Neuronal stem cell (in vitro differentiated cells): ENCODE measurements at places on chromosomes 12 and 14.

DNA sequence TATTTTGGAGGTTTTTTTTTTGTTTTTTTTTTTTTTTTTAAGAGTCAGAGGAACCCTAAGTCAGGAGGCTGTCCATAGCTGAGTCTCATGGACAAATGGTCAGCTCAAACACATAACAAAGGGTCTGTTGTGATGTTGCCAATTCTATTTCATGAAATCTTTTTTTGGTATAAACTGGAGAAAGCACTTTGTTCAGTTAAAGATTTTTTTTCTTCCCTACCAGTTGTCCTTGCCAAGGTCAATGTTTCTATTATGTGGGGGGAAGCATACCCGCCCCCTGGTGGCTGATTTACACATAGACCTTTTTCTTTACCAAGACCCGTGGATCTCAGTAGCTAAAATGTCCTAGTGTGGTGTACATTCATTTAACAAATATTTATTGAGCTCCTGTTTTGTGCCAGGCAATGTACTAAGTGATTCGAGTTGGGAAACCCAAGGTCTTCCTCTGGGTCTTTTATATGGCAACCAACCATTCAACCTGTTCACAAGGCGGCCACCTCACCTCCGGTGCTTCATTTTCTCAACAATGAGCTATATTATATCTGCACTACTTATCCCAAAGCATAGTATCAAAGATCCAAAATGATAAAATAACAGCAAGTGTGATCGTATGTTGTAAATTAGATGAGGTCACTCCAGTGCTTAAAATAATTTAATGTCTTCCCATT lies 214.5 kb downstream of the PAH start:
- DNase-seq: peak; percentile 40

GRCh38 chr12:21940549-21941505 lies at the start of gene ABCC9:
TSS of gene ABCC9 (minus strand) at chr12:21941426. CDS start at chr12:21936674, 4,752 bp downstream.
- peak; percentile 46 for DNase-seq

DNA sequence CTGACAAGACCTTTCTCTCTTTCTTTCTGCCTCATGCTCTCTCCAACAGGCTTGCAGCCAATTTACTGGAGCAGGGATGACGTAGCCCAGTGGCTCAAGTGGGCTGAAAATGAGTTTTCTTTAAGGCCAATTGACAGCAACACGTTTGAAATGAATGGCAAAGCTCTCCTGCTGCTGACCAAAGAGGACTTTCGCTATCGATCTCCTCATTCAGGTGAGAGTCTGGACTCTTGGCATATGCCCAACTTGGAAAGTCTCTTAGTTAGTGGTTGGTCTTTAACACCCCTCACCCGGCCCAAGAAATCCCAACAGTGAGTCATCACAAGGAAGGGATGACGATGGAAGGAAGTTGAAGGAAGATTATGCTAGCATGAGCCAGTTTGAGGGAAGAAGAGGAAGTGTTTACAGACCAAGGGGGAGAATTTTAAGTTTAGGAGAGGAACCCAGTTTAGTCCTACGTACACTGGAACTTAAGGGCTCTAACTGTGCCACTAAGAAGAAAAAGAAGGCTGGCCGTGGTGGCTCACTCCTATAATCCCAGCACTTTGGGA lies 189.7 kb downstream of the ETV6 start:
- no peak for DNase-seq

DNA sequence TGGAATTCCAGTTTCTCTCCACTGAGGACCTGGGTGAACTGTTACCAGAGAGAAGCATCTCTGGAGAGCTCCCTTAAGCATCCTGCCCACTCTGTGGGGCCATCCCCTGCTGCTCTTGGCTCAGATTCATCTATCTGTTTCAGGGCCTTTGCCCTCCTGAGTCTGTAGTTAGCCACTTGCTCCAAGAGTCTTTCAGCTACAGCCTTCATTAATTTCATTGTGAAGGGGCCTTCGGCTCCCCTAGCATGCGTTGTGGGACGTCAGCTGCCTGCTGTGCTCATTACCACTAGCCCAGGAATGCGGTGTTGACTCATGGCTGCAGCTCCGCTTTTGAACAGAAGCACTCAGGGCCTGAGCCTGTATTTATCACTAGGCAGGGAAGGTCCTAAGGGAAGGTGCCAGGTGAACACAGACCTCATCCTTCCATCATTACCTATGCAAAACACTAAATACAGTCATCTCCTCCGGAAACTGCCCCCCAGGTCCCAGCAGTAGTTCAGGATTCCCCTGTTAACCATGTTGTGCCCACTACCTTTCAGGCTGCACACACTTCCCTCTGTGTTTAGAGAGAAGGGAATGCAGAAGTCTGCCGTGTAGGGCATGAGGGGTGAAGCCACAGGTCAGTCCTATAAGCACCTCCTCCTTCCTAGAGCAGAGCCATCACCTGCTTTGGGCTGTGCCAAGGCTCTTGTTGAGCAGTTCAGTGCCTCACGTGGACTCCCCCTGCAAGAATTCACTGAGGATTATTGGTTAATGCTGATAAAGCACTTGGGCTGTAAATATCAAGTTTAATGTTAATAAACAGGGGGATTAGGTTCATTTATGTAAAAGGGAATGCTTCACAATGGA lies 191.4 kb downstream of the CACNA1C start:
- DNase-seq: peak; percentile 62

DNA sequence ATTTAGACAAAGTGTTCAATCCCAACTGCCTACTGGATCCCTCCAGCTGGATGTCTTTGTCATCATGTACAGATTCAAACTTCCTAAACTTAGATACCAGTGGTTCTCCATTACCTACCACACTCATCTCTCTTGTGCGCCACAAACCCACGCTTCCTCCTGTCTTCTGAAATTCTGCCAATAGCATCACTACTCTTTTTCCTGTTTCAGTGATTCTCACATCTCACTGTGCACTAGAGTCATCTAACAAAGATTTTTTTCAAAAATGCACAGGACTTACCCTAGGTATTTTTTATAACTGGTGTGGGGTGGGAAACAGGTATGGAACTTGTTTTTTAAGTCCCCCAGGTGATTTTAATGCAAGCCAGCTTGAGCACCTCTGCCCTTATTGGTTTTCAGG lies 5.9 kb downstream of the PSMB5 start:
- no peak for DNase-seq

DNA sequence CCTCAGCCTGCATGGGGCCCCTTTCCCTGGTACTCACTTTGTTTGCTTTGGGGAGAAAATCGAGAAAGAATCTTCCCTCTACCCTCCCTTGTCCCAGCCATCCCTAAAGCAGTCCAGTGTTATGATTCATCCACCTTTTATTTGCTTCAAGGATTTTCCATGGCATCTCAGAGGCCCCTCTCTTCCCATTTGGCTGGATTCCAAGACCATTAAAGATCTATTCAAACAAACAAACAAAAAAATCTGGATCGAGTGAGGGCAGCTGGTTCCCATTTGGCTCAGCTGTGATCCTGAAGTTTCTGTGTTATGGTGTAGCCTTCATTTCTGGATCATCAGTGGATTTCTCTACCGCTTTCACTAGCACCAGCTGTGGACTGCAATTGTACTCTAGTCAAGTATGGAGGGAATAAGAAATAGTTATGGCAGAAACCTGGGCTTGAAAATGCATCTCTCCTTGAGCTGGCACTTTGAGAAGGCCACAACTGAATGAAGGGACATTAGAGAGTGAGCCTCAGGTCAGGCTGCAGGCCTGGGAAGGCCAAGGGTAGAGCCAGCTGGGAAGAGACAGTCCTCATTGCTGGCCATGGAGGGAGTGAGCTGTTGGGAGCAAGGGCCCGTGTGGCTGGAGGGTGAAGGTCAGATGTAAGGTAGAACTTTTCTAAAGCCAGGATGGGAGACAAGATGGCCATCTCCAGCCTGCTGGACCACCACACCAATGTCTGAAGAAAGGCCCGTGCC lies 13.7 kb downstream of the KRT71 start:
- no peak for DNase-seq

DNA sequence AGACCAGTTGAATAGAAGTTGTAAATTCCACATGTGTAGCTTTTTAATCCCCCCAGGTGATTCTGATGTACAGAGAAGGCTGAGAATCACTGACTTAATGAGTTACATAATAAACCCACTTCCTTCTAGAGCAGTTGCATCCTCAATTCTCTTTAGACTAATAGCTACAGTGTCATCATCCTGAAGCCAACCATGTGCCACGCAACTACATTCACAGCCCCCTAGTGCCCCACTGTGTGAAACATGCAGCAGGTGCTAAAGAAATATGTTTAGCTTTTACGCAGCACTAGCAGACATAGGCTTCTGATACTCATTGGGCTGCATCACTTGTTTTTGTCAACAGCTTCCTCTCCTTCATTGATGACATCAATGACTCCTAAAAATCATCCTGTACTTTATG lies 1168.3 kb downstream of the BCL11B start:
- no peak for DNase-seq

DNA sequence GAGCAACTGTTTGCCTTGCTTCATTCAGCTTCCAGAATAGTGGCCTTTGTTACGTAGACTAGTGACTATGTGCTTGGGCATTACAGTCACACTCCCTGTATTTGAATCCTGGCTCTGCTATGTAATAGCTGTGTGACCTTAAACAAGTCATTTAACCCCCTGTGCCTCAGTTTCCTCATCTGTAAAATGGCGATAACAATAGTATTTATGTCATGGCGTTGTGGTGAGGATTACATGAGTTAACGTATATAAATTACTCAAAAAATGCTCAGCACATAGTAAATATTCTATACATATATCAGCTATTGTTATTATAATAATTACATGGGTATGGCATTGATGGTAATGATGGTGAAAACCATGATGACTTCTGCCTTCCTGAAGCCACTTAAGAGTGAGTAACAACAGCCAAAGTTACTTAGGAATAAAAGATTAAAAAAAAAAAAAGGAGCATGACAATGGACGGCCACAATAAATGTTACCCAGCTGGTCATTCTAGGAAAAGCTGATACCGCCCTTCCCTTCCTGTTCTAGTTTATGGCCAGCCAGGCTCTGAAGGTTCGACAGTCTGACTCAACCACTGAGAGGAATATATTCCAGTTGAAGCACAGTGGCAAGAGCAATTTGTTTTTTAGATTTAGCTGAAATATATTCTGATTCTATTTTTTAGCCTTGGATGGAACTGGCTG lies 9.9 kb upstream of the ADIPOR2 start:
- no peak for DNase-seq

- no peak for DNase-seq
These were observed 315.5 kb upstream of the OR4E1 start for GRCh38 chr14:21989090-21989489.

- no peak for DNase-seq
These were observed 56.3 kb downstream of the DHRS2 start for GRCh38 chr14:23692416-23692815.

DNA sequence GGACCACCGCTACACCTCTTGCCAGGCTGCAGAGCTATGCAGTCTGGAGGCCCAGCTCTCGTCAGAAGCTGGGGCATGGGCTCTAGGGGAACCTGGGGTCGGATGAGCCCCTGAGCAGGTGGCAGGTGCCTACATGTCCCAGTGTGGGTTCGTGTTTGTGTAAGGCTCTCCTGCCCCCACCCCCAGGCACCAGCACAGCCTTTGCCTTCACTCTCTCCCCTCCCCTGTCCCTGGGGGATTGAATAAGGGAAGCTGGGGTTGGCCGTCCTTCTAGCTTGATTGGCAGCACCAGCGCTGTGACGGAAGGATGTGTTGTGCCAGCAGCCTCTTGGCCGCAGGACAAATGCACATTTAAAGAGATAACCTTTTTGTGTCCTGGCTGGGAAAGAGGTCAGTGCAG lies 34.8 kb upstream of the TSPAN9 start:
- DNase-seq: no peak

GRCh38 chr12:71662849-71663560 lies 643 bp downstream of the ZFC3H1 start:
- DNase-seq: peak; percentile 54

DNA sequence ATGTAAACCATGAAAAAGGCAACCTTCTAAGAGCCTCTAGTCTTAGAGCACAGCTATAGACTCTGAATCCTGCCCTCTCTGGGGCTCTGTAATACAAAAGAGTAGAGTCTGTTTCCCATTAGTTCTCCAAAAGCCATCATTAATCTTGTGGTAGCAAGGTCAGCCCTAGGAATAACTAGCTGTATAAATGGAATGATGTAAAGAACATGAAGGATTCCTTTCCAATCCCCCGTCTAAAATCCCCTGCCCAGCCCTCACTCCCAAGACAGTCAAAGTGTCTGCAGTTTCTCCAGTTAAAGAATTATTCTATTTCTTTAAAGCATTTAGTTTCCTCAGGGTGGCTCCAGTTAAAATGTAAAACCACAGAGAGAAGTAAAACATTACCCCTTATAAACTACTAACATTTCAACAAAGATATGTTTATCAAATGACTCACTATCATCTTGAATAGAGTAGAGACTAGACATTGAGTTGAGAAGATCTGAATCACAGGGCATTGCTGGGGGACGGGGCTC lies 104.2 kb downstream of the ST8SIA1 start:
- no peak for DNase-seq

GRCh38 chr14:59215322-59215721 lies 26.9 kb downstream of the DAAM1 start:
- DNase-seq: no peak

GRCh38 chr14:32991691-32992090 lies 53.0 kb downstream of the NPAS3 start:
- DNase-seq: no peak

DNA sequence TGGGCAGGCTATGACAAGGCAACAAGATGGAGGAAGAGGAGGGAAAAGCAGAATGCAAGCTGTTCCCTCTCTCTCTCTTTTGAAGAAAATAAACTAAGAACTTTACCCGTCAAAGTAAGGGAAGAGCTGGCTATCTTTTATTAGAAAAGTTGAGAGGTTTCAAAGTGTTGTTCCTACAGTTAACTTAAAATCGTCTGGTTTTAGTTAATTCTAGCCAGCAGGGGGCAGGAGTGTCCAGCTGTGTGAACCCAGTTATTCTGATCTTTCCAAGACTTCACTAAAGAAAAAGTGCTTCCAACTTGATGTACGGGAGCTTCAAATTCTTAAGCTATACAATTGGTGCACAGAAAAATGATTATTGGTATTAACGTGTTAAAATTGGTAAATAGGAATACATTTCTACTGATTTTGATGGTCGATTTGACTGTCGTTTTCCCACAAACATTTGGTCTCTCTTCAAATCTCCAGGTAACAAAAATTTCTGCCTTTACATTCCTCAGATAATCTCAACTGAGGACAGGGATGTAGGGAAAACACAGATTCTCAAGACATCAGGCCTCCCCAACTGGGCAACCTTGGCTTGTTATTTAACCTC lies 28.4 kb upstream of the MON2 start:
- DNase-seq: peak; percentile 62

GRCh38 chr12:83128540-83128939 lies 441.8 kb downstream of the TMTC2 start:
- DNase-seq: no peak

GRCh38 chr14:68526512-68527091 lies 266.3 kb downstream of the ZFP36L1 start:
- DNase-seq: no peak

GRCh38 chr12:2402073-2402579 lies 349.3 kb downstream of the CACNA1C start:
- DNase-seq: no peak
